Thymus (tissue), 14 donors: ENCODE measurements at places on chromosomes 7 and 10. TPM values are rescaled to one million over a fixed set of nuclear protein-coding genes. Genes with fewer than 3 reads are reported as not detected.

DNA sequence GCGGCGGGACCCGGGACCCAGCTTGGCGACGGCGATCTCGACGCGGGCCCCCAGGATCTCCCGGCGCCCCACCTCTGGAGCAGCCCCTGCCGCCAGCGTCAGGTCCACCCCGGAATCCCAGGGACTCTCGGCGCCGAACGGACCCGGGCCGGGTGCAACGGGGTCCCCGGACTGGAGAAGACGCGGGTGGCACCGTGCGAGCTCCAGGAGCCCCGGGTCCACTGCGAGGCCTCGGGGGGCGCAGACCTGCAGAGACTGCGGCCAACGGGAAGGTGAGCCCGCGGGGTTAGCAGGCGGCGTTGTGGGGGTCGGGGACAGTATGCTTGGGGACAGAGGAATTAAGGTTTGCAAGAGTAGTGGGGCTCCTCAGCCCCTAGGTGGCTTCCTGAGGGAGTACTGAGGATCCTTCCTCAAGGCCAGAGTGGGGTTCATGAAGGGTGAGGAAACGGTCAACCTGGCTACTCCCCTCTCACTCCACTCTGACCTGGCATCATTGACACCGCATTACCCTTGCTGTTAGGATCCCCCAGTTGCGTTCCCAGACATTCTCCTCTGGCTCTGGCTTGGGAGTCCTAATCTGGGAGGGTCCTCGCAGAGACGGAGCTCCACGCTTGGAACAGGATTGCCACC lies 353 bp downstream of the EPHB6 start:
- DNase-seq = no peak

DNA sequence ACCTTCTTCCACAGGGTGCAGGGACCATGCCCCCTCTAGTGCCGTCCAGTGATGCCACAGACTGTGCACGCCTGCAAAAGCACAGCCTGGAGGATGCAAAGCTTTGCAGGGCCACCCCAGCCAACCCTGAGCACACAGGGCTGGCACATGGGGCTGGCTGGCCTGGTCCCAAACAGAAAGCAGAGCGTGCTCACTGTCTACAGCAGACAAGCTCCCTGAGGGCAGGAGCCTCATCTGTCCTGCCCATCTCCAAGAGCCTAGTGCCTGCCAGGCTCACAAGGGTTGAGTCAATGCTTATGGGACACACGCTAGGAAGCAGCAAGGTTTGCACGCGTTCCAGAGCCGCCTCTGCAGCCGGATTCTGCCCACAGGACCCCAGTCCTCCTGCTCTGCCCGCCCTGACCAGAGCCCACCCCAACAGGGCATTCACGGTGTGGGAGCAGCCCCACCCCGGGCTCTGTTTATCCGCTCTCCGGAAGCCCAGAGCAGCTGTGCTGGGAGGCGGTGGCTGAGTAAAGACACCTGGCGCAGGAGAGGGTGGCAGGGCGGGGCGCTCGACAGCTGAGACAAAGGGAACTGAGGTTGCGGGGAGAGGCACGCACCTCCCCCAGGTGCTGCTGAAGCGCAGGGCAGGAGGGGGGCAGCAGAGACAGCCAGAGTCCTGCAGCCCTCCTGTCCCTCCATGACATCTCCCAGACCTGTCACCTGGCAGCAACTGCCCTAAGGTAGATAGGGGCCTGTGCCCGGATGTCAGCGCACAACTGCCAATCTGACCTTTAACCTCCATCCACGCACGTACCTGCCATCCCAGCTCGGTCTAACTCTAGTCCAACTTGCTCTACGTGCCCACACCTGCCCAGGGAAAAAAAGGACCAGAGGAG lies 4.3 kb downstream of the KCNH2 start:
- peak; percentile 44 for DNase-seq

Gene ITIH2
- total RNA-seq = 0.19 TPM

Gene VENTX
- total RNA-seq = 0.09 TPM

Gene CCDC146
- total RNA-seq = 8.7 TPM
